Left renal pelvis (tissue), 4 donors: ENCODE measurements at places on chromosomes 4 and X.

- no peak for DNase-seq
Observed at GRCh38 chr4:69095301-69095731, 958 bp upstream of the UGT2B7 start.

DNA sequence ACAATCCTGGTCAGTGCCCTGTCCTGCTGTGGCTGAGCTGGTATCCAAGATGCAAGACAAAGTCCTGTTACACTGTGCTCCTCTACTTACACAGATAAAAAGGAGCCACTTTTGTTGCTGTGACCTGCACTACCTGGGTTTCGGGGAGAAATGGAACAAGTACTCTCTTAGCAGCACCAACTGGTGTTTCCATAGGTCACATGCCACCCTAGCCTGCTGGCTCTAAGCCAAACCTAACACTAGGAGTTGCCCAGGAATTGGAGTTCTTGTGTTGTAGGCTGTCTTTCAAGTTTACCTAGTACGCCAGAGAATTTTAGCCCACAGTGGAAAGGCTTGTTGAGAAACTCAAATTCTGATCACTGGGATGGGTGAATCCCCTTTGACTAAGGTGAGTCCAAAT, 727.4 kb downstream of the FAM133A start:
- no peak for DNase-seq

DNA sequence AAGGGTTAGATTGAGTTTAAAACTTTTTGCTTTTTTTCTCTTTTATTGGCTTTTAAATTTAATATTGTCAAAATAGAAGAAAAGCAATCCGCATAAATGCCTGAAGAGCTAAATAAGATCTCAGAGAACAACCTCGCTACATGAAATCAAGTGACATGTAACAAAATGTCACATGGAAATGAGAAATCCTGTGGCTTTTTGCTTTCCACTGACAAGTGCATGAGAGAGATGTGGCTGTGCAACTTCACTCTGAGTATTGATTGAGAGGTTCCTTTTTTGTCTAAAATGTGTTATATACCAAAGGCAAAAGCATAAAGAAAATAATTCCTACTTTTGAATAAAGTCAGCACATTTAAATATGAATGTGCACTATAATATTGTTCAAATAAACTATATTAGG, 263.5 kb downstream of the MAPK10 start:
- no peak for DNase-seq

- DNase-seq, result no peak
Observed at GRCh38 chrX:47351706-47352105, 18.7 kb upstream of the ZNF157 start.

- DNase-seq, result no peak
Observed at GRCh38 chrX:42135583-42136228, 212.4 kb upstream of the CASK start.

DNA sequence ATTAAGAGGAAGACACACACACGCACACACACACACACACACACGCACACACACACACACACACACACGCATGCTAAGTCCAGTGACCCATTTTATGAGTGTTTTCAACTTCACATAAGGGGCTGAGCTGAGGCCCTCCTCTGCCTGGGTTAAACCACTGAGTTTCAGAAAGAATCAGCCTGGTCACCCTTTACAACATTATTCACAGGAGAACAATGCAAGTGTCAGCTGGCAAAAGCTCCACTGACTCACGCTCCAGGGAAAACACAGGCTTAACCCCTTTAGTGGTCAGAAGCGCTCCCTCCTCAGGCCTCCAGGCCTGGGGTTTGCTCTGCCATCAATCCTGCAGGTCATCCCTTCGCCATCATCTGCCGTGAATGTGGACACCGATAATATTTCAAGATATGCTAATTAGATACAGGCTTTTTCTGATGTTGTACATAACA, 46.9 kb downstream of the ACOX3 start:
- DNase-seq, result no peak

GRCh38 chr4:39331191-39331590, 35.0 kb downstream of the RFC1 start:
- no peak for DNase-seq

- DNase-seq, result no peak
Observed at GRCh38 chr4:118973295-118973694, 84.6 kb downstream of the SYNPO2 start.

DNA sequence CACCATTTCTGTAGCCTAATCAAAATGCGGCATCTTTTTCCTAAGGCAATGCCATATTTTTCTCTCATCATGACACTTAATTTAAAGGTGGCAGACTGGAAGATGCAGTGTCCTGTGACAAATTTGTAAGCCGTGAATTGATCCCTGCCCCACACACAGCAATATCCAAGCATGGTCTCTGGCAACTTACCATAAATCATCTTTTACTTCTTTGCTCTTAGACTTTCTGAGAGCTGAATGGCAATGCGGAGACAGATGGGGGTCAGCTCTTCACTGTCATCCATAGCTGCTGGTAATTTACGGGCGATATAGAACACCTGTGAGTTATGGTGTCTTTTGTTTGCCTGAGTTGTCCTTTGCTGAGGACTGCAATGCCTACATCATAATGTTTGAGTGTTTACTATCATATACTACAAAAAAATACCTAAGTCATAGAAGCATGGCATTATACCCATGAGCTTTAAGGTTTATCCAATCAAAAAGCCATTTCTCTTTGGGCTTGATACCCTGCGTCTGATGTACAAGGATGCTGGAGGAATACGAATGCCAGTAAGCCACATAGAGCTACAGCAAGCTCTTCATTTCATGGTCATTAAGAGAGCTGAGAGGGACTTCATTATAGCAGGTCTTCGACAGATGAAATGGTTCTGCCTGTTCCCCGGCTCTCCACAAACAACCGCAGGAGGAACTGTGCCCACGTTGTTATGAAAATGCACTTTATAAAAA, 148.1 kb downstream of the TRIML1 start:
- no peak for DNase-seq

DNA sequence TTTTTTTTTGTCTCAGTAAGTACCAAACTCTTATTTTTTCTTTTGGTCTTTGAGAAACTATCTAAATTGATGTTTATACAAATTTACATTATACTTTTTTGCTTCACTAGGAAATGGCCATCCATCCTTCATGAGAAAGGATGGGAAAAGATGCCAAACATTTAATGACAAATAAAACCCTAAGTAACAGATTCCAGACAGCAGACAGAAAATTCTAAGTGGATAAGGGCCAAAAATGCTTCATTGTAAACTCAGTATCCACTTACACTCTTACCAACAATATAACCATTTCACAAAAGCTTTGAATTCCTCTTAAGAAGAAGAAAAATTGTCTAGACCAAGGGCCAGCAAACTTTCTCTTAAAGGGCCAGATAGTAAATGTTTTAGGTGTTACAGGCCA, 3.5 kb downstream of the GUCY1B1 start:
- DNase-seq, result no peak

GRCh38 chrX:69163936-69164741, 1.1 kb downstream of the PJA1 start:
- no peak for DNase-seq
